ENCODE measurements at places on chromosomes 1 and 21.

- DNase-seq: no peak
Measured at GRCh38 chr1:30271401-30272276, 451.7 kb downstream of the MATN1 start.

GRCh38 chr1:211551638-211552460, 27.1 kb downstream of the SLC30A1 start:
- DNase-seq: no peak

DNA sequence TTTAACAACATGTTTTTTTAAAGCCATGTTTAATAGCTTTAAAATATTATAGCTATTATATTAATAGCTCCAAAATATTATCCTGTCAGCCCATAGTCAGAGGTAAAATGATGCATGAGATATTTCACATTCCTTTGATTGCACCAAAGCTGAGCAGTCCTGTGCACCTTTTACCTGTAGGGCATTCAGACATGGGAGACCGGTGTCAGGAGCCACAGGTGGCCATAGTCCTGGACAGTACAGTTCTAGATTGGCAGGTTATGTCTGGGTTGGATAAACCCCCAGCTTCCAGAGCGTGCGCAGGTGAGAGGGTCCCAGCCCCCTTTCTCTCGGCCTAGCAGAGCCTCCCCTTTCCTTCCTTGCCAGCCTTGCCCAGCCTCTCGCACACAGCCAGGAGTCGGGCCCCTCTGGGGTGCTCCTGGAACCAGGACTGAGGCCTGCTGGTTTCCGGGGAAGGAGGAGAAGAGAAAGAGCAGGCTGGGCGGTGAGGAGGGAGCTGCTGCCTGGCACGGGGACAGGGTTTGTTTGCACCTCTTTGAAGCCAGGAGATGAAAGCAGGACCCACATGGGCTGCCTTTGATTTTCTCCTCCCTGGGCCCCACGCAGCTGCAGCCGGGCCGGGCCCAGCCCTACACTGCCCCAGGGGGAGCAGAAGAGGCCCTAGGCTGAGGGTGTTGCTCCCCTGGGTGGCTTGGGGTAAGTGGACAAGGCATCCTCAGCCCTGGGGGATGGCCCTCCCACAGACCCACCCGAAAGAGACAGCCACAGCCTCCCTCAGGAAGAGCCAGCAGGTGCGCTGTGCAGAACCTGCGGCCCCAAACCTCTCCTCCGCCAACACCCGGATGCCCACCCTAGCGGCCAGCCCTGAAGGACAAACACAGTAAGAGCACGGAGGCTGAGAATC, 75.2 kb upstream of the TARDBP start:
- no peak for DNase-seq

DNA sequence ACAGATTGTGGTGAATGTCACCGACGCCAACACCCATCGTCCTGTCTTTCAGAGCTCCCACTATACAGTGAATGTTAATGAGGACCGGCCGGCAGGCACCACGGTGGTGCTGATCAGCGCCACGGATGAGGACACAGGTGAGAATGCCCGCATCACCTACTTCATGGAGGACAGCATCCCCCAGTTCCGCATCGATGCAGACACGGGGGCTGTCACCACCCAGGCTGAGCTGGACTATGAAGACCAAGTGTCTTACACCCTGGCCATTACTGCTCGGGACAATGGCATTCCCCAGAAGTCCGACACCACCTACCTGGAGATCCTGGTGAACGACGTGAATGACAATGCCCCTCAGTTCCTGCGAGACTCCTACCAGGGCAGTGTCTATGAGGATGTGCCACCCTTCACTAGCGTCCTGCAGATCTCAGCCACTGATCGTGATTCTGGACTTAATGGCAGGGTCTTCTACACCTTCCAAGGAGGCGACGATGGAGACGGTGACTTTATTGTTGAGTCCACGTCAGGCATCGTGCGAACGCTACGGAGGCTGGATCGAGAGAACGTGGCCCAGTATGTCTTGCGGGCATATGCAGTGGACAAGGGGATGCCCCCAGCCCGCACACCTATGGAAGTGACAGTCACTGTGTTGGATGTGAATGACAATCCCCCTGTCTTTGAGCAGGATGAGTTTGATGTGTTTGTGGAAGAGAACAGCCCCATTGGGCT, 3.0 kb downstream of the CELSR2 start:
- DNase-seq: no peak

- no peak for DNase-seq
Measured at GRCh38 chr1:1757422-1758058, 20.7 kb downstream of the NADK start.

DNA sequence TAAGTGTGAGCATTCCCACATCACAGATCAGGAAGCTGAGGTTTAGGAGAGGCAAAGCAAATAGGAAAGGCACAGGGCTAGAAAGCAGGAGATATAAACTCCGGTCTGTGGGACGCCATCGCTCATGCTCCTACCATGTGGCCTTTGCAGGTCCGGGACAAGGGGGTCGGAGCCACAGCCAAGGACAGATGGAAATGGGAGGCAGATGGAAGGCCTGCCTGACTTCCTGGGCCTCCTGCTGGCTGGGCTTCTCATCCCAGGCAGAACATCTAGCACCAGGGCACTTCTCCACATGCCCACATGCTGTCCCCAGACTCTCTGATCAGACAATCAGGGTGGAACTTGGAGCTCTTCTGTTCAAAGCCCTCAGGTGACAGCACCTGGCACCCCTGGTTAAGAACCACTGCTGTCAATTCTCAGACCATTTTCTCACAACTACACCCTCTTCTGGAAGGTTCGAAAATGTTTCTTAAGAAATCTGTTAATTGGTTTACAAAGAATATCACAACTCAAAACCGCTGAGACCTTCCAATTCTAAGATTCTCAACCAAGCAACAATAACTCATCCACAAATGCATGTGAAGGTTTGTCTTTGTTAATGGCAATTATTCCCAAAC, 173.3 kb upstream of the EDN2 start:
- no peak for DNase-seq

DNA sequence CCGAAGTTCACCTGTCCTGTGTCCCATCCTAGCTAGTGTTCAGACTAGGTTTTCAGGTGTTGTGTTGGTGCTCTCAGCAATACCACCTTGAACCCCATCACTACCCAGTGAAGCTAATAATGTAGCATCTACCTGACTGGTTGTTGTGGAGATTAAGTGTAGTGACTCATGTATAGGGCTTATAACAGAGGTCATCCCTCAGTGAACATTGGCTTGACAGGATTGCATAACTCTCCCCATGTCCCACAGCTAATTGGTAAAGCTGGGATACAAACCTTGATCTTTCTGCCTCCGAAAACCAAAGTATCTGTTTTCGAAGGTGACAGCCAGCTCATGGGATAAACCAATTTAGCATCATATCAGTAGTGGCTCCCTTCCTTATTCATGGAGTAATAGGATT, 44.5 kb upstream of the TNR start:
- DNase-seq: no peak

GRCh38 chr1:208866386-208866955, 622.3 kb upstream of the PLXNA2 start:
- no peak for DNase-seq

DNA sequence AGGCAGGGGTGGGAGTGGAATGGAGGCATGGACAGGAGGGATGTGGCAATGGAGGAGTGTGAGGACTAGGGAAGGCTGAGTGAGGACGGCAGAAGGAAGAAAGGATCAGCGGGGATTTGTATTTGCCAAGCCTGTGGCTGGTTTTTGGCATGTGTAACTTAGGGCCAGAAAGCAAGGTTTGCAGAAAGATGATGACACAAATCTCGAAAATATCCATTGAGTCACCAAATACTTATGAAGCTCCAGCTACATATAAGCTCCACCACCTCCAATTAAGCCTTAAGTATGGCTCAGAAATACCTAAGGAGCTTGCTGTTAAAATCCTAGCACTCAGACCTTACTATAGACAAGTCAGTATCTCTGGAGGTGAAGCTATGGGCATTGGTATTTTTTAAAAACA, 90.1 kb downstream of the OMA1 start:
- DNase-seq: no peak

DNA sequence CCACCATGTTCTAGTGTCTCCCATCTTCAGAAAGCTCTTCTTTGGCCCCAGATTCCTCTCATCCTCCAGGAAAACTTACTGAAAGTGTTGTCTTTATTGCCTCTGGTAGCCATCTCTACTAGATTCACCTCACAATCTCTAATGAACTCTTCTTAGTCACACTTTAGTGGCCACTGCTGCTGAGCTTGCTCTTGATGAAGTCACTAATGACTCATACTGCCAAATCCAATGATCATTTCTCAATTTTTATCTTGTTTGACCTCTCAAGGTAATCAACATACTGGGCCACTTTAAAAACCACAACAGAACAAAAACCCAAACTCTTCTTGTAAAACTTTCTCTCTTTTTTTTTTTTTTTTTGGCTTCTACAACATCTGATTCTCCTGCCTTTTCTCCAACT, 196.4 kb downstream of the LHX8 start:
- no peak for DNase-seq

- DNase-seq: no peak
Measured at GRCh38 chr1:41810446-41810845, 108.3 kb downstream of the HIVEP3 start.

DNA sequence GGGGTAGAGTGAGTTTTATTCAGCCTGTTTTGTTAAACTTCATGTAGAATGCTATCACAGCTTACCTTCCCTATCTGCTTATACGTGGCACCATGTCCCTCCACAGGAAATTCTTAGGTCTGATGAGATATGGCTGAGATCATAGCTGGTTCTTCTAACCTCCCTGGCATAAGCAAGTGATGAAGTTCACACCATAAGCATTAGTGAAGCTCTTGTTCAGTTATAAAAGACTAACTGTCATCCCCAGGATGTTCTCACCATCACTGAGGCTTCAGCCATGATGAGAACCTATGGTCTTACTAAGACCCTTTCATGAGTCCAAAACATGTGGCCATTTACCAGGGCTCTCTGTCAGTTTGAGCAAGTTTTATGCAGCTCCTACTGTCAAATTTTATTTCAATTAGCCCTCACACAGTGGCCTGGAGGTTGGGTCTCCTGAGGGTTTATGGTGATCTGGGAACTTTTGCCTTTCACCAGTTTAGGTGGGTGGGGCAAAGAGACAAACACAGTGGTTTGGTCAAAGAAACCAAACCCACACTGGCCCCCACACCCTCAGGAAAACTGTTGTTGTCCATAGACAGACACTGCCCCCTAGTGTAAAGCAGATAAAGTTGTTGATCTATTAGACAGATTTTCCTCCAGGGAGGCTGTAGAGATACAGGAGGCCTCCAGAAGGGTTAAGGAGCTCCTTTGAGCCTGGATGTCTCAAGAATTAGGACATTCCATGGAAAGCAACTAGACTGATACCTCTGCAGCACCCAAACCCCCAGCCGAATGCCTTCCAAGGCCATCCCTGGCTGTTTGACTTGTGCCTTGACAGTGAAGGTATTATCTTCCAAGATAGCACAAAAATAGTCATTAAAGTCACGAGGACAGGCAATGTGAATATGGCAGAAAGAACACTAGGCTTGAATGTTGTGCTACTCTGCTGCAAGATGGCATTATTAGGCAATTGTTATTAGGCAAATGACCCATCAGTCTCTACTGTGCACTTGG, 5.0 kb downstream of the SLC22A15 start:
- no peak for DNase-seq

- DNase-seq: no peak
Measured at GRCh38 chr1:233635765-233636502, 22.0 kb downstream of the KCNK1 start.

- DNase-seq: no peak
Measured at GRCh38 chr1:115685029-115685705, 43.4 kb downstream of the VANGL1 start.

- no peak for DNase-seq
Measured at GRCh38 chr1:22969304-22969709, 3.4 kb downstream of the LACTBL1 start.

DNA sequence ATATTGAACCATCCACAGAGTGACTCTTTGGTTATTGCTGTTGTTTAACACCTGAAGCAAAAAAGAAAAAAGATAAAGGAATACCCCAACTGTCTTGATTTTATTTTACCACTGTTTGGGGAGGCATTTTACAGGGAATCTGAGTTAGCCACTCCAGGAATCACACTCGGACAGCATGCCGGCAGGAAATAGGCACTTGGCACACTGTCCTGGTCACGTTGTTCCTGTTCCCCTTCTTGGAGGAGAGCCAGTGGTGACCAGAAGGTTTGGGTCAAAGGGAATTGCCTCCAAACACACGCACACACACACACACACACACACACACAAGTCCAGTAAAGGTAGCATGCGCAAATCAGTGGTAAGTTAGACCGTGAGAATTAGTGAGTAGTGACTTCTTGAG, 13.8 kb downstream of the RGS4 start:
- DNase-seq: no peak

GRCh38 chr1:43466403-43466802, 12.7 kb upstream of the HYI start:
- no peak for DNase-seq

GRCh38 chr21:35222541-35222941, 173.4 kb upstream of the RUNX1 start:
- no peak for DNase-seq

DNA sequence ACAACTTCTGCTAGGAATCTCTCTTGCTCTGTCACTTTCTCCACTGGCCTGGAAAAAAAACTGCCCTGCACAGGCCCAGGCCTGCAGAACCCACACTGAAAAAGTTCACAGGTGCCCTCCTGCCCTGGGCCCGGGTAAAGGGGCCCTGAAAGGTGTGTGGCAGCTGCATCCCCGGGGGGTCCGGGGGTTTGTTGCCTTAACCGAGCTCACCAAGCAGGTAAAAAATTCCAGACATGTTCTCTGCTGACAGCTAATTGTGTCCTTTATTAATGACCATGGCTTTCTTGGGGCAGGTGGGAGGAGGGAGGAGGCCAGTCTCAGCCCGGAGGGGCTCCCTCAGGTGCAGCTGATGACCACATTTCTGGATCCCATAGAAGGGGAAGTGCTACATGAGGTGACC, 122.9 kb downstream of the LACTBL1 start:
- DNase-seq: no peak

DNA sequence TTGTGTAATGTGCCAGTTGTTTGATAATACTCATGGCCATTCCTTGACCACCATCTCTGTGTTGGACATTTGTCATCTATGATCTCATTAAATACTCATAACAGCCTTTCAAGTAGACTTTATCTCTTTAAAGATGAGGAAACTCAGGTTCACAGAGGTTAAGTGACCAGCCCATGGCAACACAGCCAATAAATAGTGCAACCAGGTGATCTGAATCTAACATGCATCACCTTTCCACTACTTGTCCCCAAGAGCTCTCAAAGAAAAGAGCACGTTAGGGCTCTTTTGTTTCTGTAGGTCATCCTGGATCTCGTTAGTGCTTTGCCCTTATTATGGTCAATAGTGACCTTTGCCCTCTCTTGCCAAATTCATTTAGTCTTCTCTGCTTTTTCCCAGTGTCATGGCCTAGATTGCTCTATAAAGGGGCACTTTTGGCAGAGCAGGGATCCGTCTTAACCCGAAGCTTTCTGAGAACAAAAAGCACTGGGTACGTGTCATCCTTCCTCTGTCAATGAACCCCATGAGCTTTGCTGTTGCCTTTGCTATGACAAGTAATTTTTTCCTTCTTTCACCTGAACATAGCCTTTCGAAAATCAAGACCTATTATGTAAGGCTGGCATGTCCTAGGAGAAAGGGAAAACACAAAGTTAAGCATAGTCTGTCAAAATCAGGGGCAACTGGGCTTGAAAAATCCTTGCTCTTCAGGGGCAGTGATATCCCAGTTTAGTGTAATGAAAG, 88.0 kb upstream of the PLXNA2 start:
- DNase-seq: no peak

- DNase-seq: no peak
Measured at GRCh38 chr1:209455145-209455544, 128.4 kb upstream of the CAMK1G start.
